ENCODE measurements at places on chromosomes 11 and 22.

- DNase-seq, result no peak
Measured at GRCh38 chr11:14378171-14378570, 19.2 kb upstream of the RRAS2 start.

DNA sequence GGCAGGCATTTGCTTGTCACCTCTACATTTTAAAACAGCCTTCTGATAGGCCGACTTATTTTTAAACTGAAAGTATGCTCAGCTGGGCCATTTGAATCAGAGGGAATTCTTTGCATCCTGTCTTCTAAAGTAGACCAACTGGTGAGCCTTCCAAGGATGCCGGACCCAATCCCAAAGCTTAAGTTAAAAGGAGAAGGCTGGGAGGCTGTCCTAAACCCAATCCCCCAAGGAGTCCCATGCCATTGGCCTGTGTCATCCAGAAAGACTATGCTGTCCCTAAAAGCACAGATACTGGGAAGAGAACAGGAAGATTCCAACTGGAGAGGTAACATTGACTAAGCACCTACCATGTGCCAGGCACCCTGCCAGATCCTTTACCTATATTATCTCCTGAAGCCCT lies 18.0 kb downstream of the TENM4 start:
- DNase-seq, result no peak

DNA sequence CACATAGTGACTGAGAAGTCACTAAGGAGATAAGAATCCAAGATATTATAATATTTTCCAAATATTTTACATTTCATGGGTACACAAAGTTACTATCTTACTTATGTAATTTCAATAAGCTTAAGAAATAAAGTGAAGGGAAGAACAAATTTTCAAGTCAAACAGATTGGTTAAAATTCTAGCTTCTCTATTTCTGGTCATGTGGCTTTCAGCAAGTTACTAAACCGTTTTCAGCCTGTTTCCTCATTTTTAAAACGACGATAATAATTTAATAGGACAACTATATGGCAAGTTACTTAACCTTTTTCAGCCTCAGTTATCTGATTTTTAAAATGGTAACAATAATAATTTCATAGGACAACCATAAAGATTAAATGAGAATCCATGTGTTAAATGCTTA lies 15.6 kb downstream of the DCUN1D5 start:
- DNase-seq, result no peak

DNA sequence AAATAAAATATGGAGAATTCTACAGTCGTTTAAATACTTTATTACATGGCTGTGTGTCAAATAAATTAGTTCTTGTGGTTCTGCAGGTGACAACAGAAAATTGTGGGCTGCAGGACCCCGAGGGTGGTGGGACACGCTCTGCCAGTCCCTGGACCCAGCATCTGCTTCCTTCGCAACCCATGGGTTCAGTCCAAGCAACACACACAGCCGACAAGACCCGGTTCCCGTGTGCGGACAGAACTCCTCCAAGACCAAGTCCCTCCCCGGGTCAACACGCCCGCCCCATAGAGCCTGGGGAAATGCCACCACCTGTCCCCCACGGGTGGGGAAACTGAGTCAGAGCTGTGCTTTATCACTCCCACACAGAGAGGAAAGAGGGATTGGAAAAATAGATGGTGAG lies 238.9 kb downstream of the BRD1 start:
- DNase-seq, result no peak

- no peak for DNase-seq
Measured at GRCh38 chr11:68941324-68942094, 37.8 kb downstream of the IGHMBP2 start.
